ENCODE measurements at places on chromosomes 3 and 15.

GRCh38 chr15:84761607-84762131 is 13.3 kb downstream of the ZNF592 start:
- DNase-seq, result no peak

- no peak for DNase-seq
Observed at GRCh38 chr3:163722405-163722804, 1355.9 kb downstream of the SI start.

GRCh38 chr3:52218454-52218853 is 7.0 kb downstream of the TLR9 start:
- no peak for DNase-seq

GRCh38 chr15:66944121-66944520 is 121.3 kb upstream of the SMAD3 start:
- DNase-seq, result no peak

DNA sequence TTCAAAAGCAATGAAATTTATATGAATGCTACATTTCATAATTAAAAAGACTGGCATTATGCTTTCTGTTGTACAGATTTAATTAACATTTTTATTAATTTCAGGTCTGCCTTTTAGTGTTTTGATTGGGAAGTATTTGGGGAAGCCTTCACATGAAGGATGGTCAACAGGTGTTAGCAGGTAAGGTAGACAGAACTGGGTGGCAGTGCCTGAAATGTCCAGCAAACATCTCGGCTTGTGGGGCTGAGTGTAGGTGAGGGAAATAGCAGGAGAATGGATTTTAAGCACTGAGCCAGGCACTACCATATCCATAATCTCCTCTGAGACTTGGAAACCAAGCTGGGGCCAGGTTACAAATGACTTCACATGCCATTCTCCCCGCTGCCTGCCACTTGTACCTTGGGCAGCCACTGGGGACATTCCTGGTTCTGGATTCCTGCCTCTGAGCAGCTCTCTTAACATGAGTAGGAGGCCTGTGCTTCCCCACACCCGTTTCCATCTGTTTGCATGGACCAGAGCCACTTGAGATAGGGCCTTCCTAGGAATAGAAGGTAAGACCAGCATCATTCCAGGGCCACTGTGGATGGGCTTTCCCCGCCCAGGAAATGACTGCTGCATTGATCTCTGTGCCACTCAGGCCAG is 125.9 kb upstream of the HES1 start:
- DNase-seq, result no peak

- DNase-seq, result no peak
Observed at GRCh38 chr3:123285479-123285878, 83.7 kb downstream of the SEC22A start.

DNA sequence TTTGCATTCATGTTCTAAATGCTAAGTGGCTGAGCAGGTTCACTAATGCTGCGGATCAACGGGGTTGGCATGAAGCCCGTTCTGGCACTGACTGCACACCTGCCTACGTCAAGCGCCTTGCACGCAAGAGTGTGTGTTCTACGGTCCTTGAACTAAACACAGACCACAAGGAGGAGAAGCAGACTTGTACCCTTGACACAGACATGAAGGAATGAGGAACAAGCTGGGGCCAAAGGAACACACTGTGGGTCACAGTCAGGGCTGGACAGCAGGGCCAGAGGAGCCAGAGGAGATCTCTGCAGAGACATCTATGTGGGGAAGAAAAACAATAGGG is 48.0 kb upstream of the LDHAL6B start:
- DNase-seq, result no peak

- DNase-seq, result no peak
Observed at GRCh38 chr3:72629191-72629631, 219.0 kb downstream of the SHQ1 start.

- DNase-seq, result no peak
Observed at GRCh38 chr3:183253528-183254486, 754 bp downstream of the B3GNT5 start.

DNA sequence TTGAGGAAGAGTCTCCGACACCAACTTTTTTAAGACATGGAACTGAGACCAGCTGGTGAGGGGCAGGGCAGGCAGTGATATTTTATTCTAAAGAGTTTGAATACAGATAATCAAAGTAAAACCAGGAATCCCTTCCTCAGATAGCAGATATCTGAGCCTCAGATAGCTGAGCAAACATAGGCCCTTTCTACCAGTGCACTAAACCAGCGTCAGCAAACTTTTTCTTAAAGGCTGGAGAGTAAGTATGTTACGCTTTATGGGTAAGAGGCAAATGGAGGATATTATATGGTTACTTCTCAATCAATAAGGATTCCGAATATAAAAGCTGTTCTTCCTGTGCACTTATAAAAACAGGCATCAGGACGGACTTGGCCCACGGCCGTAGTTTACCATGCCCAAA is 73.9 kb downstream of the WNT5A start:
- DNase-seq, result no peak

GRCh38 chr3:127867986-127868385 is 45.7 kb upstream of the MGLL start:
- no peak for DNase-seq

DNA sequence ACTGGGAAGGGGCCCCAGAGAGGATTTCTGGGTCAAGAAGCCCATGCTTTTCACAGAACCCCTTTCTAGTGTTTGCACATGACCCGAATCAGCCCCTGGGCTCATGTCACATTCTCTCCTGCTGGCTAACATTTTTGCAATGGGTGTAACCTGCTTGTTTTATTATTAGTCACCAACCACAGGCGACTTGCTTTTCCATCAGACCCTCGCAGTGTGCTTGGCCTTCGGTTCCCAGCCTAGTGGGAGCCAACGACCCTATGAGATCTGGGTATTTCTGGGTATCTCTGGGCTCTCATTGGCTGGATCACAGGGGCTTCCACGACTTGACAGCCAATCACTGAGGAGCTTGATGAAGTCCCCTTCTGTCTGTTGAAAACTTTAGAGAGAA is 11.0 kb upstream of the FBLN2 start:
- DNase-seq, result no peak

DNA sequence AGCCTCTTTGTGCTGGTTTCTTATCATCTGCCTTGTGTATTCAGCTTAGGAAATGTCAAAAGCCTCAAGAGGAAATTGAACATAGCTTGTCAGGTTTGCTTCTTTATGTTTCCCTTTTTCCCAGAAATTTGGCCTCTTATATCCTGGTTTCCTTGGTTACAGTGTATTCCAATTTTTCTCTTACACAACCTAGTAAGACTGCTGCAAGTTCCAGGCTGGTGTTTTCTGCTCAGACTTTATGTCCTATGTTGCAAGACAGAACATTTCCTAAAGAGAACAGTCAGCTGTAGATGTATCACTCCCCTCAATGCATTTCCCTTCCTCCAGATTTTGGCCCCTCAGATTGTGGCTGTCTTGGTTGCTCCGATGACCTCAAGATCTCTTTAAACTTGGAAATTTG is 102.5 kb downstream of the SH3GL3 start:
- DNase-seq, result no peak

GRCh38 chr3:113263020-113263419 is 51.7 kb downstream of the BOC start:
- DNase-seq, result no peak

DNA sequence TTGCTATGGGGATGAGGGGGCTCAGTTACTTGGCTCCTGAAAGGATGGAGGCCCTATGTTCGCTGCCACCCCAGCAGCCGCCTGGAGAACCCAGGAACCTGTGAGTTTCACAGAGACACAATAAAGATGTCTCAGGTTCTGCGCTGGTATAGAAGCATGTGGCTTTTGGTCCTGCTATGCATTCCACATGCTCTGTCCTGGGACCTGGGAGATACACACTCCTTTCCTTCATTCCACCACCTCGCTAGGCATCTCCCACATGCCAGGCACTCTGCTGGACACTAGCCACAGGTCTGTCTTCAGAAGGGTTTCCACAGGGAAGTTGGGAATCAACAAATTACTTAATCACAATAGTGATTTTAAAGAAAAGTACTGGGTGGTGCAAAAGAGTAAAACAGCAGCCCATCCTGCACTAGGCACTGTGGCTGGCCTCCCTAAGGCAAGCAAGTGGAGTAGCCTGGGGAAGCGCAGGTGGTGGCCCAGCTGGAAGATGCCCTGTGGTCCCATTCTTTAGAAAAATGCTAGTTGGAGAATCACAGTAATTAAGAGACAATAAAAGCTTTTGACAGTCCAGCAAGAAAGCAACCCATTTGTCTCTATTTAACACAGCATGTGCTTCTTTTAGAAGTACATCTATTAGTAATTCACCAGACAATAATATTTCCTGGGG is 408.9 kb upstream of the WNT5A start:
- no peak for DNase-seq

GRCh38 chr3:24128199-24129005 is 183.3 kb downstream of the NR1D2 start:
- DNase-seq, result no peak

GRCh38 chr15:99707473-99708270 is 25.6 kb downstream of the LYSMD4 start:
- DNase-seq, result no peak

GRCh38 chr15:33200903-33201302 is 6.4 kb upstream of the FMN1 start:
- no peak for DNase-seq

GRCh38 chr15:72116731-72117485 is 1.0 kb downstream of the MYO9A start:
- peak; percentile 0 for DNase-seq

GRCh38 chr3:120370463-120370862 is 21.3 kb upstream of the LRRC58 start:
- no peak for DNase-seq

GRCh38 chr15:48858401-48858800 is 19.5 kb upstream of the EID1 start:
- no peak for DNase-seq

GRCh38 chr15:64507293-64507802 is 47.0 kb downstream of the ZNF609 start:
- no peak for DNase-seq

- no peak for DNase-seq
Observed at GRCh38 chr3:120634539-120634938, 38.4 kb downstream of the NDUFB4 start.

DNA sequence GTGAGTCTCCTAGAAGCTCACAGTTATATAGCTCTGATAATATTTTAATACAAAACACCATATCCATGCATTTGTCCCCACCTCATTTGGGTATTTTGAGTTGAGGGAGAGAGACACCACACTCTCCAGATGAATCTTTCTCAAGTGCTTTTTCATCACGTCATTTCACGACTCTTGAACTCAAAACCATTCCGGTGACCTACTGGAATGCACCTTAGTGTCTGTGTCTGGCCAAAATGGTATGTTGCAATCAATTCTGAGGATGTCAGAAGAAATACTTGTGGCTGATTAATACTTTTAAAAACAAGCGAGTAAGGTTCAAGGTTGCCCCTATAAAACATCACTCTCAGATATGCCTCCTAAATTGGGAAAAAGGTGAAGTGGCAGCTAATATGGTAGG is 352.6 kb upstream of the ICE2 start:
- DNase-seq, result no peak

DNA sequence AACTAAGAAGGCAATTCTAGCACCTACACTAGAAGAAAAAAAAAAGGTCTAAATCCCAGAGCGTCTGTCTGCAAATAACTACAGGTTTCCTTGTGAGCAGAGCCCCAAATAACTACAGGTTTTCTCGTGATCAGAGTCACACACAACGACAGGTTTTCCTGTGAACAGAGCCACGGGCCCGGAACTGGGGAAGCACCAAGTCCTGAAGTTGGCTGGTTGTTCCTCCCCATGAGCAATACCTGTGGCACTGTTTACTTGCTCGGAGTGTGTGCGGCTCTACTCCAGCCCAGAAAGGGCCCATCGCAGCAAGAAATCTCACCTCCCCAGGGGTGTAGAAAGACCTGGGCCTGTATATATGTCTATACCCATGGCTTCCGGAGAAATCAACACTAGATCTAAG is 644 bp upstream of the MASP1 start:
- no peak for DNase-seq

- DNase-seq, result no peak
Observed at GRCh38 chr3:47265725-47266428, 16.7 kb downstream of the KIF9 start.

GRCh38 chr3:99854756-99855298 is 37.2 kb downstream of the CMSS1 start:
- DNase-seq, result no peak

DNA sequence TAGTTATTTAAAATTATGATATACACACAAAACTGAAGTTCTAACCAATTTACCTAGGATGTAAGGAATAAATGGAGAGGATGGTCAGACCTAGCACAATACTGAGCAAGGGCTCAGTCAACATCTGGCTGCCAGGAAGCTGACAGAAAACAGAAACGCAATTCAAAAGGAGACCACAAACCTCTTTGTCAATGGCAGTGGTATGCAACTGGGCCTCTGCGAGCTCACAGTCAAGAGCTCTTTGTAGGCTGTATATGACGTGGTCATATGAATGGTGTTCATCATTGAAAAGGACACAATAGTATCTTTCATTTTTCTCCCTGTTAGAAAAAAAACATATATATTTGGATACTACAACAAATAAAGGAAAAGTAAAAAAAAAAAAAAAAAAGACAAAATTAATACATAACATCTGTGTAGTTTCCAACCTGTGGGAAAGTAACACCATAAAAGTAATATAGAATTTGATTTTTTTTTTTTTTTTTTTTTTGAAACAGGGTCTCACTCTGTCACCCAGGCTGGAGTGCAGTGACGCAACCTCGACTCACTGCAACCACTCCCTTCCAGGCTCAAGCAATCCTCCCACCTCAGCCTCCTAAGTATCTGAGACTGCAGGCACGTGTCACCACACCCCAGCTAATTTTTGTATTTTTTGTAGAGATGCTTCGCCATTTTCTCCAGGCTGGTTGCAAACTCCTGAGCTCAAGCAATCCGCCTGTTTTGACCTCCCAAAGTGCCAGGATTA is 37.9 kb downstream of the UBR1 start:
- DNase-seq, result no peak

DNA sequence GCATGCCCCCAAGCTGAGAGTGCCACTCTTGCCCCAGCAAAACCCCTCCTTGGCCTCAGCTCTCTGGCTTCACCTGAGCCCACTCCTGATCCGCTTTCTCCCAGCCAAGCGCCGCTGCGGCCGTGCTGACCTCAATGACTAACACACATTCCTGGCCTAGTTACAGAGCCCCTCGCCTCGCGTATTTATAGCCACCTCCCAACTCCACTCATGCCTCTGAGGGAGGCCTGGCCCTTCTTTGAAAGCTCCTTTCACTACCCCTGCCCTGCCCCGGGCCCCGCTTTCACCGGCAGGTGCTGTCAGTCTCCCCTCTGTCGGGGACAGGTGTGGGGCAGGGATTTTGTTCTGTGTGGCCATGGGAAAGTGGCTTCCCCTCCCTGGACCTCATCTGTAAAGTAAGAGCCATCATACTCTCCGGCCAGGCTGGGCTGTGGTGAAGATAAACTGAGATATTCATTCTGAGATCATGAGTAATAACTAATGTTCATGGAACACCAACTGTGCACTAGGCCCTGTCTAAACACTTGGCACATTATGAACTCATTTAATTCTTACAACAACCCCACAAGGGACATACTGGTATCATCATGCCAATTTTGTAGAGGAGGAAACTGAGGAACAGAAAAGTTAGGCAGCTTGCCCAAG is 13.2 kb upstream of the ATP2B2 start:
- no peak for DNase-seq

DNA sequence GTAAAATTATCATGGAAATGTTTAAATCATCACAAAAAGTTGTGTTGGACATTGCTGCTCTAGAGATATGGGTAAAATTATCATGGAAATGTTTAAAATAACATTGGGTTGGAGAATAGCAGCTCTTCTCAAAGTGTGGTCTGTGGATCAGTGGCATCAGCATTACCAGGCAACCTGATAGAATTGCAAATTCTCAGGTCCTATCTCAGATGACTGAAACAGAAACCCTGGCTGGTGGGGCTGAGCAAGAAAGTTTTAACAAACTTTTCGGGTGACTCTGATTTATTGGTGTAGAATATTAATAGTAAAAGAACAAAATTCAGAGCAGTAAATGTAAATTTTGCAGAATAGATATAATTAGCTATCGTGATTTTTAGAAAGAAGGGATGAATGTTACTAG is 28.9 kb downstream of the NXPE3 start:
- no peak for DNase-seq

All from stimulated activated CD8-positive, alpha-beta memory T cell treated with anti-CD3 and anti-CD28 coated beads, Interleukin-4, amount 100 ng/mL, for 1 hour (primary cell).